ENCODE measurements at places on chromosomes 2 and 18. TPM values are rescaled to one million over a fixed set of nuclear protein-coding genes. Genes with fewer than 3 reads are reported as not detected.

The PARD6G gene
- 2.3 TPM for total RNA-seq

The IL18R1 gene
- 5.2 TPM for total RNA-seq

The RGPD8 gene
- 3.7 TPM for total RNA-seq

The MALT1 gene
- total RNA-seq = 6.7 TPM

DNA sequence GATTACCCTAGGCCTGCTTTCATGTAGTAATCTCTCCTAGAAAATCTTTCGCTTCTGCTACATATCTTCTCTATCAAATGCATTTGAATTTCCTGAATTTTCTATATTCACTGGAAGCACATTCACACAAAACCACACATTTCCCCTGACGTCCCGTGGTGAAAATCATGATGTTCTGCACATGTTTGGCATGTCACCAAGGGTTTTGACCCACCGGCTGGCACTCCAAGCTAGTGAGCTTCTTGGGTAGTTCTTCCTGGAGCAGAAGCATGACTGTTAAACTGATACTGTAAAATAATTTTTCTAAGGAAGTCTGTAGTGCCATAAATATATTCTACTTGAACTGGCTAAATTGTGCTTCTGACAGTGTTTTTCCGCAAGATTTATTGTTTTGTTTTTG is 510.1 kb upstream of the SLC8A1 start:
- peak; percentile 13 for DNase-seq

- DNase-seq = no peak
Observed at GRCh38 chr18:51765606-51766360, 568.3 kb upstream of the MEX3C start.

DNA sequence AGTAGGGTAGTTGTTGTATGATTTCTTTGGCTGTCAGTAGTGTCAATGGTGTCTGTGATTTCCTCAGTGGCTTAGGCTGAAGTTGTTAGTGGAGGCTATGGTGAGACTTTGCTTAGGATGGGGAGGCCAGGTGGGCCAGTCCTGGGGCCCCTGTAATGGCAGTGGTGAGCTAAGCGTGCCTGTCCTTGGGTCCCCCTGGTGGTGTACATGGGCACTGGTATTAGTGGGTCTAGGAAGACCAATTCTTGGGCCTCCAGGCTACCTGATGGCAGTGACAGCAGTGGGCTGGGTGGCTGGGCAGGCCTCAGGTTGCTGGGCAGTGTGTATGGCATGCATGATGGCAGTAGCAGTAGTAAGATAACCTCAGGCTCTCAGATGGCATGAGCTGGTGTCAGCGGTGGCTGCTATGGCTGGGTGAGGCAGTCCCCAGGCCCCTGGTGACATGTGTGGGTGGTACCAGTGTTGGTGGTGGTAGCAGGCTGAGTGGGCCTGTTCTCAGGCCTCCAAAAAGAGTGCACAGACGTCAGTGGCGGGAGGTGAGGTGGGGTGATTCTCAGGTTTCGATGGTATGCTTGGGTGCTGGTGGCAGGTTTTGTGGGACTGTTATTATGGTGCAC is 103.2 kb downstream of the KLHL14 start:
- DNase-seq = no peak

- DNase-seq = no peak
Observed at GRCh38 chr2:162992828-162993227, 154.3 kb upstream of the KCNH7 start.

GRCh38 chr2:190655570-190655969 is 6.7 kb downstream of the NAB1 start:
- DNase-seq = no peak

DNA sequence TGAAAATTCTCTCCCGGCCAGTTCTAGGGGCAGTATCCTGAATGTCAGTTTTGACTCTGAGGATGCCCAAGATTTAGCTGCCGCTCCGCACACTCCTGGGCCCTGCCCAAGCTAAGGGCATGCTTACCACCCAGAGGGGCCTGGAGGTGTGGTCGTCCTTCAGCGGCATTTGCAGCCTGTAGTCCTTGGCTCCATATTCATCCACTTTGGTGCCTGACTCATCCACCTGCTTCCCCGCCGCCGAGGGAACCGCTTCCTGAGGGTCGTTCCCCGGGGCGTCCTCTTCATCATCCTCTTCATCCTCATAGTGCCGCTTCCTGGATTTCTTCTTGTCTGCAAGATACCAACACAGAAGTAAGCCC is 577 bp downstream of the ERCC3 start:
- DNase-seq = no peak

- DNase-seq = no peak
Observed at GRCh38 chr2:214560618-214561190, 149.8 kb downstream of the VWC2L start.

GRCh38 chr2:100145893-100146656 is 3.7 kb upstream of the AFF3 start:
- DNase-seq = no peak

All from adrenal gland (tissue), 19 donors.